Adrenal gland (tissue), 19 donors: ENCODE measurements at places on chromosomes 3 and 15. TPM values are rescaled to one million over a fixed set of nuclear protein-coding genes. Genes with fewer than 3 reads are reported as not detected.

- no peak overlapping the region for H3K4me3 ChIP-seq
- no peaks in the 10 kb centered on the region for H3K4me1 ChIP-seq
- peak; percentile 47 for DNase-seq
- H3K27me3 ChIP-seq: no peaks in the 10 kb centered on the region
These were observed 65.6 kb upstream of the CTXND1 start for GRCh38 chr15:80317389-80318182.

- no peak for DNase-seq
- H3K27me3 ChIP-seq: no peaks in the 10 kb centered on the region
- H3K4me1 ChIP-seq: no peaks in the 10 kb centered on the region
These were observed 52.7 kb downstream of the COL6A6 start for GRCh38 chr3:130569461-130570365.

GRCh38 chr15:97196048-97197014 is 764.2 kb upstream of the ARRDC4 start:
- no peaks in the 10 kb centered on the region for H3K27me3 ChIP-seq
- no peak overlapping the region for H3K27ac ChIP-seq
- H3K4me3 ChIP-seq: no peak overlapping the region
- no peaks in the 10 kb centered on the region for H3K4me1 ChIP-seq

DNA sequence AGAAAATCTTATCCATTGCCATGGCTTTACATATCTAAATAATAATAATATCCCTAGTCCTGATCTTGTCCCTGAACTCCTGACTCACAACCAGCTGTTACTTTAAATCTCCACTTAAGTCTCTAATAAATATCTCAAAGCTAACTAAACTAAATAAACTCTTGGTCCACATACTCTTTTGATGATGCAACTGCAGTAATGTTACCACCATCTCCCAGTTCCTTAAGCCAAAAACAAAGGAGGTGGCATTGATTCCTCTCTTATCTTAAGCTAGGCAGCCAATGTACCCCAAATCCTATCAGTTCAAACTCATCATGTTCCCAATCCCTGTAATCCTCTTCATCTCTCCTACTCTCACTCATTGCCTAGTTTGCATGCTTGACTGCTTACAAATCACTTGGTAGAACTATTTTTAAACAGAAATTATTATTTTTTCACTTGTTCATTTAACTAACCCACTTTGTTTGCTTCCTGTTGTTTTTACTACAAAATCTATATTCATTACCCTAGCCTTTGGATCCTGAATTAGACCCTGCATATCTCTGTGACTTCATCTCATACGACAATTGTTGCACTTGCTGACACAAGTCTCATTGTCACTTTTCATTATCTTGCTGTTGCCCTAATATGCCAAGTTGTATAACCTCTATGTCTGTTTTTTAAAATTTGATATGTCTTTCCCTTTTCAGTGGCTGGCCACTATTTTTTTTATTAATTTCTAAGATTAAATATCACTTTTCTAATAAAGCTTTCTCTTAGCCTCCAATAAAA is 462.2 kb downstream of the ZPLD1 start:
- H3K36me3 ChIP-seq: no peaks in the 10 kb centered on the region
- DNase-seq: no peak
- no peak overlapping the region for H3K4me3 ChIP-seq
- no peak overlapping the region for H3K27ac ChIP-seq

- no peaks in the 10 kb centered on the region for H3K36me3 ChIP-seq
- H3K27me3 ChIP-seq: no peaks in the 10 kb centered on the region
- DNase-seq: no peak
- no peaks in the 10 kb centered on the region for H3K4me1 ChIP-seq
- no peak overlapping the region for H3K4me3 ChIP-seq
These were observed 367.6 kb downstream of the UNC13C start for GRCh38 chr15:54345827-54346226.

DNA sequence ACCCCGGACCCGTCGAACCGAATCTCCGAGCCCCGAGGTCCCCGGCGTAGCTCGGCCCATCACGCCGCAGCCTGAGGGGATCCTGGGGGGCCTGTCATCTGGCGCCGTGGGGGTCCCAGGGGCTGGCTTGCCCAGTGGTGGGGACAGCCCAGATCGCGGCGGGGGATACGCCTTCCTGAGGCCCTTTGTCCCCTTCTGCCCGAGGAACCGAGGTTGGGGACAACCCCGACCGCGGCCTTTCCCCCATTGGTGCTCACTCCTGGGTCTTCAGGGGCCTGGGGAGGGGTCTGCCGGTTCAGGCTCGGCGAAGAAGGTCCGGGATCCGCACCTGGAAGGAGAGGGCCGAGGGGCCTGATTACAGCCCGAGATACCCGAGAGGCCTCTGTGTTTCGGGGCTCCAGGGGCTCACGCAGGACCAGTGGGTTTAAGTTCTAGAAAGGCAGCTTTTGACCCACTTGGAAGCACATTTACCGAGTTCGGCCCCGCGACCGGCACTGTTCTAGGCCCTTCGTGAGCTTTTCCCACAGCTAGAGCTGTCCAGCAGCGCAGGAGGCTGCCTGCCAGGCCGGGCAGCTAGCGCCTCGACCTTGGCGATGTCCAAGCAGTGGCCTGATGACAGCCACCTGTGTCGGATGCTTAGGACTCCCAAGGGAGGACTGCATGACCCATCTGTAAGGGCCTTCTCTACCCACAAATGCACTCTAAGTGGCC is 504 bp downstream of the ABHD2 start:
- peak; percentile 81 for DNase-seq
- no peaks in the 10 kb centered on the region for H3K27me3 ChIP-seq
- H3K36me3 ChIP-seq: no peaks in the 10 kb centered on the region
- H3K27ac ChIP-seq: peak overlapping the region; percentile 93

GRCh38 chr3:176948151-176948550 is 249.1 kb downstream of the TBL1XR1 start:
- no peaks in the 10 kb centered on the region for H3K27me3 ChIP-seq
- H3K4me1 ChIP-seq: no peaks in the 10 kb centered on the region
- H3K4me3 ChIP-seq: no peak overlapping the region
- no peak for DNase-seq
- H3K27ac ChIP-seq: no peak overlapping the region

- H3K27me3 ChIP-seq: no peaks in the 10 kb centered on the region
- H3K4me3 ChIP-seq: no peak overlapping the region
- H3K27ac ChIP-seq: no peak overlapping the region
- H3K36me3 ChIP-seq: no peaks in the 10 kb centered on the region
These were observed 834.3 kb downstream of the PLOD2 start for GRCh38 chr3:145326666-145327065.

DNA sequence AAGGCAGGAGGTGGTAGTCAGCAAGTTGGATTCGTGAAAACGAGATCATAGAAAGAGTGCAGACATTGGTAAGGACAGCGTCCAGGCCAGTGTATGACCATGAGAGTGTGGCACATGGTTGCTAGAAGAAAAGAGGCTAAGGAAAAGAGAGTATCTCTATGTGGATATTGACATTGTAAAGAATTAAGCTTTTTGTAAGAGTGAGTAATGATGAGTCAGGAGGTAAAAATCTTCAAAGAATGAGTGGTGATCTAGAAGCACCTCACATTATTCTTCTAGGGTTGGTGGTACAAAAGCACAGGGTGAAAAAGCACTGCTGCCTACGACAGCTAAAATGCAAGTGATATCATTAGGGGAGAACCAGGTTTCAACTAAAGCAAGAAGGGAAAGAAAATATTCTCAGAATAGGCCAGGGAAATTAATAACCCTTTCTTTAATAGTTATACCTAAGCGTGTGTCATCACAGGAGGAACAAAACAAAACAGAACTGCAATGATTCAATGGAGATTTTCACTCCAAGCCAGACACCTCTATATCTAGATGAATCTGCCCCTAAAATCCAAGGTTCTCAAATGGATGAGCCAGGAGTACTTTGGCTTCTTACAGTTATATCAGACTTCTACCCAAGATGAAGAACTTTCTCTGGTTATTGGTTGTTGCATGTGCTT is 884.7 kb downstream of the NAALADL2 start:
- no peaks in the 10 kb centered on the region for H3K4me1 ChIP-seq
- no peak for DNase-seq
- H3K36me3 ChIP-seq: no peaks in the 10 kb centered on the region
- no peak overlapping the region for H3K27ac ChIP-seq
- H3K27me3 ChIP-seq: no peaks in the 10 kb centered on the region
- no peak overlapping the region for H3K4me3 ChIP-seq

DNA sequence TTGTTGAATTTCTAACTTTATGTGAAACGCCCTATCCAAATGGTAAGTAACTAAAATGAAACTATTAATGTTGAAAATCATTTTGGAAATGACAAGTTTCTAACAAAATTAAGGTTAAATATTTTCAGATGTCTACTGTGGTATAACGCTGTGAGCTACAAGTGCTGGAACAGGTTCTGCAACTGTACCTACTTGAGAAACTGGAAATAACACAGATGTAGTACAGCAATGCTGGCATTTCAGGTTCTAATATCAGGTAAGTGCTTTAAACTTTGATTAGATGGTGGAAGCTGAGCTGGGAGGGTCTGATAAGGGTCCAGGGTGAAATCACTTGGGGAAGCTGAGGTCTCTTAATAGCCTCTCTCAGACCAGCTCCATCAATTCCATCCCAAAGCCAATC is 315.1 kb downstream of the STXBP5L start:
- no peak overlapping the region for H3K4me3 ChIP-seq
- DNase-seq: no peak
- no peak overlapping the region for H3K27ac ChIP-seq
- H3K4me1 ChIP-seq: no peaks in the 10 kb centered on the region
- H3K27me3 ChIP-seq: no peaks in the 10 kb centered on the region

GRCh38 chr3:53805463-53806159 is 40.6 kb downstream of the CHDH start:
- H3K4me3 ChIP-seq: no peak overlapping the region
- no peak overlapping the region for H3K27ac ChIP-seq
- no peaks in the 10 kb centered on the region for H3K27me3 ChIP-seq
- no peaks in the 10 kb centered on the region for H3K36me3 ChIP-seq

- H3K27ac ChIP-seq: no peak overlapping the region
- H3K4me3 ChIP-seq: no peak overlapping the region
- DNase-seq: no peak
- no peaks in the 10 kb centered on the region for H3K4me1 ChIP-seq
These were observed 52.3 kb upstream of the PRR20G start for GRCh38 chr3:127339928-127340861.

- H3K4me1 ChIP-seq: no peaks in the 10 kb centered on the region
- H3K27ac ChIP-seq: no peak overlapping the region
- no peaks in the 10 kb centered on the region for H3K36me3 ChIP-seq
- H3K27me3 ChIP-seq: no peaks in the 10 kb centered on the region
- H3K4me3 ChIP-seq: no peak overlapping the region
- no peak for DNase-seq
These were observed 27.5 kb downstream of the PLSCR5 start for GRCh38 chr3:146577662-146578061.

DNA sequence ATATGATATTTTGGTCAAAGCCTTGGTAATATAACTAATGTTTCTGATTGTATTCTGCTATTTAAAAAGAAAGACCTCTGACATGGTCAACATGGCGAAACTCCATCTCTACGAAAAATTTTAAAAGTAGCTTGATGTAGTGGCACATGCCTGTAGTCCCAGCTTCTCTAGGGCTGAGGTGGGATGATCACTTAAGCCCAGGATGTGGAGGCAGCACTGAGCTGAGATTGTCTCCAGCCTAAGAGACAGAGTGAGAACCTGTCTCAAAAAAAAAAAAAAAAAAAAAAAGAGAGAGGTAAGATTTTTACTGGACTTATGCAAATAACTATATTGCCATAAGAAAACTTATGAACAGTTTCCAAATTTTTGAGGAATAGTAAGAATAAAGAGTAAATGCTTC is 30.5 kb upstream of the SLC27A2 start:
- H3K36me3 ChIP-seq: no peaks in the 10 kb centered on the region
- no peak for DNase-seq
- H3K4me1 ChIP-seq: no peaks in the 10 kb centered on the region
- no peaks in the 10 kb centered on the region for H3K27me3 ChIP-seq
- H3K4me3 ChIP-seq: no peak overlapping the region
- no peak overlapping the region for H3K27ac ChIP-seq

DNA sequence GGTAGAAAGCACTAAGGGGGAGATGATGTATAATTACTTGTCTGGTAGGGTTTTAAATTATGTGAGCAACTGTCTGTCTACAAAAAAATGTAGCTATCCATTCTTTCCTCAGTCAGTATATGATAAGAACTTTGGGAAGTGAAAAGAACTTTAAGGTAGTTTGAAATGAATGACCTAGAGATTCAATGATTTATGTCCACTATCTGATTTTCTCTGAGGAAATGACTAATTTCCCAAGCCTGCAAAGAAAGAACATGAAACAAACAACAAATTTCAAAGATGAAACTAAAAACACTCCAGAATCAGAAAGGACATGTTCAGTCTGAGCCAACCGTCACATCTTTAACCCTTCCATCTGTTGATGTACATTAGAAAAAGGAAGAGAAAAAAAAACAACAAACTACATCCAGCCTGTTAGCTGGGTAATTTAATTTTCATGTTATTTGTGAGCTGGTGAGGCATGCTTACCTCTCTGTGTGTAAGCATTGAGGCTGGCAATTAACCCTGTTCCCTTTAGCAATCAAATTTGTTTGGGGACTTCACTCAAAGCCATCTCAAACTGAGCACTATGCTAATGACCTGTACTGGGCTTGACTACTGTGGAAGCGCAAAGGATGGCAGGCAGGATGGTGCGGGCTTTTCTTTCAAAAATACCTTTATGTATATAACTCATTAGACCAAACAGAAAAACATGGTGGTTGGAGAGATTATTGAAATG is 220.1 kb downstream of the TUSC7 start:
- H3K27ac ChIP-seq: peak overlapping the region; percentile 42
- peaks cover 25% of the 10 kb centered on the region for H3K4me1 ChIP-seq

- DNase-seq: no peak
- H3K36me3 ChIP-seq: no peaks in the 10 kb centered on the region
These were observed 465.2 kb upstream of the TGFBR2 start for GRCh38 chr3:30141178-30141581.

DNA sequence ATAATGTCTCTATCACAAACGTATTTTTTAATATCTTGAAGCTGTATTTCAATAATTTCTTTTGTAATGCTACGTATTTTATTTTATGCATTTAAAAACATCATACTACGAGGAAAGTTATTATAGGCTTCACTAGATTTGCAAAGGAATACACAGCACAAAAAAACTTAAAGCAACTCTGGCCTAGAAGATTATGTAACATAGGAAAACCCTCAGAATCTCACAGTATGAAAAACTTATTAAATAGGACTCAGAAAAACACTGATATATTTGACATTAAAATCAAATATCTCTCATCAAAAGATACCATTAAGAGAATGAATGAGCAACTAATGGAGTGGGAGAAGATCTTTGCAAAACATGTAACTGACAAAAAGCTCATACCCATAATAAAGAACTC is 63.7 kb downstream of the DMXL2 start:
- no peak for DNase-seq
- H3K4me1 ChIP-seq: no peaks in the 10 kb centered on the region
- H3K4me3 ChIP-seq: no peak overlapping the region
- no peaks in the 10 kb centered on the region for H3K36me3 ChIP-seq
- H3K27me3 ChIP-seq: no peaks in the 10 kb centered on the region

Gene CIB1
- 108 TPM for total RNA-seq

Gene SLC9C1
- not detected for total RNA-seq

Gene ACTC1
- not detected for total RNA-seq

Gene SI
- not detected for total RNA-seq

Gene AADACL2
- total RNA-seq: not detected

Gene EAF2
- total RNA-seq: 1.4 TPM

Gene INKA1
- total RNA-seq: 2.2 TPM

Gene CLDN11
- 6.9 TPM for total RNA-seq

Gene ZNF502
- 10.2 TPM for total RNA-seq
